ENCODE measurements at places on chromosomes 11 and 22.
A peak's percentile ranks its signal among the peaks of the same experiment; 100 is the strongest.

GRCh38 chr11:76455331-76455730 is 10.5 kb downstream of the EMSY start:
- DNase-seq: no peak

GRCh38 chr22:38715176-38715764 is 9.5 kb downstream of the GTPBP1 start:
- no peak for DNase-seq

- no peak for DNase-seq
These were observed 4.5 kb downstream of the SLC37A4 start for GRCh38 chr11:119025978-119026766.

DNA sequence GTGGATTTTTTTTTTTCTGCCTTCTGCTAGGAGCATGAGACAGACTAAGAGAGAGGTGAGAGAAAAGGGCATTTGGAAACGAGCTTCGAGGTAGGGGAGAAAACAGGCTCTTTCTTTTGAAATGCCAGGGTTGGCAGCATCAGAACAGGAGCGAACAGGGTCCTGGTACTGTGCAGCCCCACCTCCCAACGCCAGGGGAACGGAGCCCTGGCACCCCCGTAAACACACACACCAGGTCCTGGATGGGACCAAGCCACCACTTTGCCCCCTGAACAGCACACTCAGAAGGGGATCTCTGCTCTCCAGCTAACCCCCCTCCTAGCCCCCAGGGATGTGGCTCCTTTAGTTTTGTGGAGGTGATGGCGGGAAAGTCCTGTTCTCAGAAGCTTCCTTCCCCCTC is 127.1 kb downstream of the CTTN start:
- no peak for DNase-seq

DNA sequence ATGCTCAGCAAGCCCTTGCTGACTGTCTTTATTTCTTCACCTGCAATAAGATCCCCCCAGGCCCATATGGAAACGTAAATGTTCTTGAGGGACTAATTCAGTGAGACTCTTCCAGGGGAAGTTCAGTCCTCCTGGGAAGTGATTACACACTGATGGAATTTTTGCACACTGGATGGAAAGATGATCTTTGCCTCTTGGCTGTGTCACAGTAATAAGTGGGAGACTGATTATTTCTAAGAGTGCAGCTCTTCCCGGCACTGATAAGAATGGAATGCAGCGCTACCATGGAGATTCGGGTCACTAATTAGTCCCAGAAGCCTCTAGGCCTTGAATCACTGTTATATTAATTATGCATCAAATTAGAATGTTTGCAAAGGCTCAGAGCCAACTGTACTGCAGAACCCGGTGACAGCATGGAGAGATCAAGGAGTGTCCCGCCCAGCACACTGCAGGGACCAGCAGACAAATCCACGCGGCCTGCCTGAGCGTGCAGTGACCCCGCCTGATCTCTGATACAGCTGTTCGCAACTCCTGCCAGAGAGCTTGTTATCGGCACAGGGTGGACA is 178.3 kb downstream of the SNX19 start:
- DNase-seq: no peak

DNA sequence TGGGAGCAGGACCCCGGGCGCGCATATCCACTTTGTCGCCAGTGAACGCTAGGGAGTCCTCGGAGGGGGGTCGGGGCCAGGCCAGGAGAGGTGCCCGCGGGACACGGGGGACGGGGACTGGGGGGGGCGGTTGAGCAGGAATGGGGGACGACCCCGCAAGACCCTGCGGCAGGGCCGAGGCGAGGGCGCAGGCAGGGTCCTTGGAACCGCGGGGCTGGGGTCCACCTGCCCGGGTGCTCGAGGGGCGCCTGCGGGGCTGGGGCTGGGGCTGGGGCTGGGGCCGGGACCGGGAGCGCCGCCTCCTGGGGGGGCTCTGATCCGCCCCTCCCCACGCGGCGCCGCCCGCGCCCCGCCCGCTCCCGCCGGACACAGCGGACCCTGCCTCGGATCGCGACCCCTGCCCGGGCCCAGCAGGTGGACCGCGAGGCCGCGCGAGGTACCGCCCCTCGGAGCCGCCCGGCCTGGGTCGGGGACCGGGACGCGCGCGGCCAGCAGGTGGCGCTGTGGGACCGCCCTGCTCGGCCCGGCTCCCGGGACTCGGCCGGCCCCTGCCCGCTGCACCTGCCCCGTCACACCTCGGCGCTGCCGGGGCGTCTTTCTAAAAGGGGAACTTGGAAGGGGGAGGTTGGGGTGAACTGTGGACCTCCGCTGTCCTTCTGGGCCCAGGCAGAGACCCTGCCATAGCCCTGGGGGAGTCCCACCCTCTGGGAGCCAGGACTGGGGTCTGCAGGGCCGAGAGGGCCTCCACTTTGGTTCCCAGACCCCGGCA is 11.0 kb downstream of the CRELD2 start:
- peak; percentile 93 for DNase-seq

- no peak for DNase-seq
These were observed 62.0 kb downstream of the PACS1 start for GRCh38 chr11:66131937-66132632.
